ENCODE measurements at places on chromosomes 12 and 14.

DNA sequence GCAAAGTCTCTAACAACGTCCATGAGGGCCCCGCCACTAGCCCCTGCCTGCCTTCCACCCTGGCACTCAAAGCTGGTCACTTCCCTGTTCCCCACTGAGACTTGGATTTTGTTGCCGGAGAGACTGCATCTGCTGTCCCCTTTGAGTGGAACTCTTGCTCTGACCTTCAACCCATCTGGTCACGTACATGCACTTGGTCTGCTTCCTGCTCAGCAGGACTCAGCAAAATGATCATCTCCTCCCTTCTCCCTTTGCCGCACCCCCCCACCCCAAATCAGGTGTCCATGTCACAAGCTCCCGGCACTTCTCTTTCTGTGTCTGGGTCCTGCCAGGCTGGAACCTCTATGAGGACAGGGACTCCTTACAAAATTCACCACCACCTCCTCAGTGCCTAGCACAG lies 180.9 kb downstream of the CHST11 start:
- no peak for DNase-seq

- DNase-seq, result no peak
Measured at GRCh38 chr14:71117839-71118743, 210.8 kb downstream of the PCNX1 start.

- DNase-seq, result no peak
Measured at GRCh38 chr14:93731753-93732152, 56.5 kb downstream of the PRIMA1 start.

DNA sequence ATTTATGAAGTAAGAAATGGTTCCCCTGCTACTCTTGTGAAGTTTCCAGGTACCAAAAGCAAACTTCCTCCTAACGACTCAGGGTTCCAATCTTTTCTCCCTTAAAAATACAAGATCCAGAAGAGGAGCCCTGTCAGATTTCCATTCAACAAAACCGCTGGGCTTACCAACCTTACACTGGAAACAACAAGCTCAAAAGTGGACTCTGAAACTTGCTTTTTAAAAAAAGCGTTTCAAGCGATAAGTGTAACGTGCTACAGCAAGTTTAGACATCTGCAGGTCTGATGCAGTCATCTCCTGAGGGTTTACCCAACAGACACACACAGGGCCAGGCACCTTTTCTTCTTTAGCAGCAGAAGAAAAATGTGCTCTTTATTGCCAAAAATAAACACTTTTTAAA lies 6.9 kb upstream of the CREBL2 start:
- DNase-seq, result no peak

DNA sequence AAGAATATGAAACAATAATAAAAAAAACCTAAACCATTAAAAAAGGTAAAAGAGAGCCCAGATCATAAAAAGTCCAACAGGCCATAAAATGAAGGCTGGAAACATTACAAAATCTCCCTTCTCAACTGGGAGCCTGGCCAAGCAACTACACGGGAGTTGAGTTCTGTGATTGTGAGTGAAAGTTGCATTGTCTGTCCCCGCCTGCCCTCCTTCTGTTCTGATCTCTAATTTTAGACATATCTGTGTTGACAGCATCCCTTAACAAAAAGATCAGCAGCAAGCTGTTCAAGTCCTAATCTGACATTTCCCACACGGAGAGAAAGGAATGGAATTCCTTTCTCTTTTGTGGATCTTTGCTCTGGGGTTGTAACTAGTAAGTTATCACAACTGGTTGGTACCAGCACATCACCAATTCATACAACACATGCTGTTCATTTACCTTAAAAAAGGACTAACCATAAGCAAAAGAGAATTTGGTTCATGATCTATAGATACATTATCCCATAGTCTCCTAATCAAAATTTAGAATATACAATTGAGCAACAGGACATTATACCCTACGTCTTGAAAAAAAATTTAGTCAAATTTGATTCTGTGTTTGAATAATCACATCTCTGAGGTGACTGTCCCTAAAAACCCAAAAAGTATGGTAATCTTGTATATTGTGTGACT lies 205.1 kb upstream of the GZMB start:
- no peak for DNase-seq

- no peak for DNase-seq
Measured at GRCh38 chr12:19967431-19967830, 400.9 kb upstream of the PDE3A start.

GRCh38 chr12:49296034-49296835 lies 1.3 kb downstream of the PRPH start:
- peak; percentile 32 for DNase-seq

- no peak for DNase-seq
Measured at GRCh38 chr12:118164798-118165486, 29.0 kb downstream of the PEBP1 start.

DNA sequence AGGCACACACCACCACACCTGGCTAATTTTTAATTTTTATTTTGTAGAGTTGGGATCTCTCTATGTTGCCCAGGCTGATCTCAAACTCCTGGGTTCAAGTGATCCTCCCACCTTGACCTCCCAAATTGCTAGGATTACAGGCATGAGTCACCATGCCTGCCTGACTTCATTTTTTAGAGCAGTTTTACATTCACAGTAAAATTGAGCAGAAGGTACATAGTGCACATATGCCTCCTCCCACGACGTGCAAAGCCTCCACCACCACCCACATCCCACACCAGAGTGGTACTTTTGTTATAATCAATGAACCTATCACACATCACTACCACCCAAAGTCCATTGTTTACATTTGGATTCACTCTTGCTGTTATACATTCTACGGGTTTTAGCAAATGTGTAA lies 62.5 kb upstream of the PLEKHG3 start:
- DNase-seq, result no peak

DNA sequence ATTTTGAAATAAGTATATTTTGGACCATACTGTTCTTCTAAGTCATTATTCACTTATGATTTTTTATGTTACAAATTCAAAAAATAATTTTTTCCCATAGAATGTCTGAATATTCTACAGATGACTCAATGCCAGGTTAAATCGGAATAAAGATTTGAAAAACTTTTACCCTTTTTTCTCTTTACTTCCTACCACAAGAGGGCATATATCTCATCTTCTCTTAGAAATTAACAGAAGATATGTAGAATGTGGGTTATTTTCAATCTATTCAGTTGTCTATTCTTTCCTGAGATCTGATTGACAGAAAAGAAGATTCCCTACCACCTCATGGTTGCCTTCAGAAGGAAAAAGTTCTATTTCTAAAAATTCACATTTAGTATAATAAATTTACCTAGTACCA lies 53.0 kb upstream of the KITLG start:
- no peak for DNase-seq

DNA sequence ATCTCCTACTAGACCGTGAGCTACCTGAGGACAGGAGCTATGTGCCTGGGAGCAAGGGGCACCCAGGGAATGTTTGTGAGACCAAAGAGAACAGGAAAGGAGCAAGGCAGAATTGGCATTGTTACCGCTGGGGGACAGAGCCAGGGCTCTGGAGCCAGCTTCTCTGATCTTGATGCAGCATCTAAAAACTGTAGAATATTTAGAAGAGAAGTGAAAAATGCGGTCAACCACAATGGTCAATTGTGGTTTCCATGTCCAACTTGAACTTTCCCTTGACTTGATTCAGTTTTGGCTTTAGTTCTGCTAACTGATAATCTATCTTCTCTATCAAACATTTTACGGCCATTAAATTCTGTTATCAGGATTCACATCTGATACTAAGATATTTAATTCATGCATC lies 201.2 kb downstream of the ANO4 start:
- no peak for DNase-seq

GRCh38 chr12:66188584-66189485 lies at the start of gene IRAK3:
Gene IRAK3 (plus strand): TSS chr12:66189214. CDS start chr12:66189300, 86 bp downstream.
- DNase-seq, result no peak

DNA sequence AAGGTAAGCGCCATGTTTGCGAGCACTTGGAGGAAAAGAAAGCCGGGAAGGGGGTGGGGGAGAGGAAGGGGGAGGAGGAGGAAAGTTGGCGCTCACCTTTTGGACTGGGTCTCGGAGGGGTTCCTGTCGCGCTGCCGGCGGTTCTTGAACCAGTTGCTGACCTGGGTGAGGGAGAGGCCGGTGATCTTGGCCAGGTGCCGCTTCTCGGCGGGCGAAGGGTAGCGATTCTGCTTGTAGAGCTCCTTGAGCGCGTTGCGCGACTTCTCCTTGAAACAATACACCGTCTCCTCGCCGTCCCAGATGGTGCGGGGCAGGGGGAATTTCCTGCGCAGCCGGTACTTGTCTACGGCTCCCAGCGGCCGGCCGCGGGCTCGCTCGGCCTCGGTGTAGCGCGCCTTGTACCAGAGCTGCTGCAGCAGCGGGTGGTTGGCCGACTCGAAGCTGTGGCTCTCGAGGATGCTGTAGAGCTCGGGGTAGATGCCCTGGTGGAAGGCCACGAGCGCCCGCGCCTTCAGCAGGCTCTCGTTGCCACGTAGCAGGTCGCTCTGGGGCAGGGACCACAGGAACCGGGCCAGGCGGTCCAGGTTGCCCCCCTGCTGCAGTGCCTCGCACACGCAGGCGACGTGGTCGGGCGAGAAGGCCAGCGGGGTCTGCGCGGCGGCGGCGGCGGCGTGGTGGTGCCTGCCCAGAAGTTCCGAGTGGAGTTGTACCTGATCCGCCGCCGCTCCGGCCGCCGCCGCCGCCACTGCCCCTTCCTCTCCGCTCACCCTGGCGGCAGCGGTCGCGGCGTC lies 840 bp downstream of the SIX4 start:
- no peak for DNase-seq

DNA sequence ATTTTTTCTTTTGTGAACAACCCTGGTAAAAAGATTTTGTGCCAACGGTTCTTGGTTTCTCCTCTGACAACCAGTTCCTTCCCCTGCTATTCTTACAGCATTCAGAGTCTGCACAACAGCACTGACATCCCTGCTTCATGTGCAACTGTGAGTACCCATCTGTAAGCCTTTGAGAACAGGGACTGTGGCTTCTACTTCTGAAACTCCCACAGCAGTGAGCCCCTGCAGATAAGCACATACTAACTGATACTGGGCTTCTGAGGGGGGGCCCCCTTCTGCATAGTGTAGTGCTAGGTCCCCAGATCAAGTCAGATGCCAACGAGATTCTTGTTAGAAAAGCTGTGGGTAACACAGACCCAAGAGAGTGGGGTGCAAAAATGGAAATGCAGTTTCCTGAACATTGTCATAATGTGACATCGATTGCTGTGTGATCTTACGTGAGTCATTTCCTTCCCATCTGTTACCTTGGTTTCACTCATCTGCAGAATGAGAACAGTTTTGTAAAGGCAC lies 11.1 kb upstream of the NINJ2 start:
- DNase-seq, result peak; percentile 9

DNA sequence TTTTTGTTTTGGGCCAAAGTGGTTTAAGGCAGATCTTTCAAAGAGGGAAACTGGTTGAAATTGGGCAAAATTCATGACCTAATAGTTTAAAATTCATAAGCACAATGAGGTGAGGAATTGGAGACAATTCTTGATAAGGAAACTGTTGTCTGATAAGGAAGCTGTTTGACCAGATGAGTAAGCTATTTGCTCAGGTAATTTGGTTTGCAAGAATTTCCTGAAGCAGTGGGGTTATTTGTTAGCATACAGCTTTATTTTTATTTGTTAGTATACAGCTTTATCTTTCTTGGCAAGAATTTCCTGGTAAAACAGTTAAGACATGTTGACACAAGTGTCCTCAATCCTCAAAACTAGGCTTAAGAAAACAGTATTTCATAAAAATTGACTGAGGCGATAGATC lies 559.0 kb downstream of the GALC start:
- no peak for DNase-seq

- DNase-seq, result no peak
Measured at GRCh38 chr12:114684870-114685273, 897 bp upstream of the TBX3 start.

DNA sequence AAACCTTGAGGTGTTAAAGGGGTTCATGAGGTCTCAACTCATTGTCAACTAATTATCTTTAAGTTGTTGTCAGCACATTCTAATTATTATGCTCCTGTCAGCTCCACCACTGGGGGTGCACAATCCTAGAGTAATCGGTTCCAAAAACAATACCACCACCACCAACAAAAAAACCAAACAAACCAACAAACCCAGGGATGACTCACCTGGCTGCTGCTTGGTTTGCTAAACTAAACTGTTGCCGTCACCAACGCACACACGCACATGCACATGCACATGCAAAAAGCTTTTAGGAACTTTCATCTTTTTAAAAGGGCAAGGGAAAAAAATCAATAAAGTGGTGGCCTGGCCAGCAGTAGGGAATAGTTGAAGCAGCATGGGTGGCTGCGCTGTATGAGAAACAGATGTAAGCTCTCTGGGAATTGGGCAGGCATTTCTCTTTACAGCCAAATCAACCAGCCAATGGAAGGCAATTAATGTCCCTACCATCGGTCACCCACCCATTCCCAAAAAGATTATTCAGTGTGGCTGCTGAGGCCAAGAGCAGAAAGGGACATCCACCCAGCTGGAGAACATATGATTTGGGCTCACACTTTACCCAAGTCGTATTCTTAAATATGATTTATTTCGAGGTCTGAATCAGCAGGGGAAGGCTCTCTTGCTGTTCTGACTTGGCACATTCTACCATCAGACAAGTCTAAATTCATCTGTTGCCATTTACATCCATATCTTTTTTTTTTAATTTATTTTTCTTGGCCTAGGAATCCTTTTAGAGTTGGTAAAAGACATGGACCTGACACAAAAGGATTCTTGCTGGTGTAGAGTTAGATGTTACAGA lies 20.0 kb downstream of the TMEM30B start:
- DNase-seq, result no peak

- no peak for DNase-seq
Measured at GRCh38 chr12:121883315-121883660, 5.3 kb upstream of the PSMD9 start.

GRCh38 chr14:99274346-99275221 lies 2.6 kb upstream of the BCL11B start:
- DNase-seq, result no peak

- no peak for DNase-seq
Measured at GRCh38 chr14:69711881-69712560, 54.9 kb upstream of the SRSF5 start.
